ENCODE measurements at places on chromosomes 12 and 14.
A peak's percentile ranks its signal among the peaks of the same experiment; 100 is the strongest.

DNA sequence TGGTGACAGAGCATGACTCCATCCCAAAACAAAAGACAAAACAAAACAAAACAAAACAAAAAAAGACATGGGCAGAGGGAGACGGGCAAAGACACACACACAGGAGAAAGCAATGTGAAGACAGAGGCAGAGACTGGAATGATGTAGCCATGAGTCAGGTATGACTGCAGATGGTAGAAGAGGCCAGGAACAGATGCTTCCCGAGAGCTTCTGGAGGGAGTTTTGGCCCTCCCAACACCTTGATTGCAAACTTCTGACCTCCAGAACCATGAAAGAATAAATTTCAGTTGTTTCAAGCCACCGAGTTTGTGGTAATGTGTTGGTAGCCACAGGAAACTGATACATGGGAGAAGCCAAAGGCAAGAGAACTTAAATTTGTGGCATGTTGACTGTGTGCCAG, 27.1 kb downstream of the VWF start:
- H3K36me3 ChIP-seq = no peaks in the 10 kb centered on the region
- no peak overlapping the region for H3K4me3 ChIP-seq
- H3K4me1 ChIP-seq = no peaks in the 10 kb centered on the region
- H3K27me3 ChIP-seq = peaks cover 3% of the 10 kb centered on the region
- H3K27ac ChIP-seq = no peak overlapping the region

DNA sequence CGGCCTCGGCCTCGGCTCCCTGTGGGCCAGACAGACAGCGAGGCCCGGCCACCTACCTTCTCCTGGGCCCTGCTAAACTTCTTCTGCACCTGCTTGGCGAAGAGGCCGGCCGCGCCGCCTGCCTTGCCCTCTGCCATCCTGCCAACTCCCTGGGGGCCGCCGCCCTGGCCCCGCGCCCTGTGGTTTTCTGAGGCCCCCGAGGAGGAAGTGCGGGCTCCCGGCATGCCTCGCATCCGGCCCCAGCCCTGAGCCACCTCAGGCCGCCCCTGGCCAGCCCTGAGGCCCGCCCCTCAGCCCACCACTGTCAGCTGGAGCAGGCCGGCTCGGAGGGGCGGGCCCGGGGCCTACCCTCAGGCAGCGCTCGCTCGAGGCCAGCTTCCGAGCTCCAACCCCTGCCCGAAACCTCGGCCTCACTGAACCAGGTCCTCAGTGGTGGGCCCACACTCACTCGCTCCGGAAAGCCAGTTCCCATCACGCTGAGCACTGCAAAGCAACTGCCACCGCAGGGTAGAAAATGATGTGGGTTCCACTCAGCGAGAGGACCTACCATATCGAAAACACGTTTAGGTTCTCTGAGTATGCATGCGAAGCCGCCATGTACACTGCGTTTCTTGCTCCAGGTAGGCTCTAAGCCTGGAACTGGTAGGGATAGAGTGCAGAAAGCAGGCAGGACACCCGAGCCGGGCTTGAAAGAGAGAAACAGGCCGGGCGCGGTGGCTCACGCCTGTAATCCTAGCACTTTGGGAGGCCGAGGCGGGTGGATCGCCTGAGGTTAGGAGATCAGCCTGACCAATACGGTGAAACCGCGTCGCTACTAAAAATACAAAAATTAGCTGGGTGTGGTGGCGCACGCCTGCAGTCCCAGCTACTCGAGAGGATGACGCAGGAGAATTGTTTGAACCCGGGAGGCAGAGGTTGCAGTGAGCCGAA, at the start of gene BIN2:
TSS of gene BIN2 (minus strand) at position 209 of the 930 bp plus-strand sequence. CDS start at position 137, 72 bp downstream.
- H3K36me3 ChIP-seq = peaks cover 3% of the 10 kb centered on the region
- peak within 1 kb of the TSS; percentile 94 for H3K27ac ChIP-seq
- H3K4me1 ChIP-seq = peaks cover 44% of the 10 kb centered on the region
- H3K27me3 ChIP-seq = no peaks in the 10 kb centered on the region
- DNase-seq = no peak
- H3K4me3 ChIP-seq = peak within 1 kb of the TSS; percentile 69

- H3K27ac ChIP-seq = no peak overlapping the region
- no peak for DNase-seq
- H3K36me3 ChIP-seq = peaks cover 6% of the 10 kb centered on the region
- no peaks in the 10 kb centered on the region for H3K27me3 ChIP-seq
- H3K4me1 ChIP-seq = peaks cover 4% of the 10 kb centered on the region
- no peak overlapping the region for H3K4me3 ChIP-seq
Observed at GRCh38 chr14:90788031-90788430, 28.2 kb downstream of the TTC7B start.

- H3K4me3 ChIP-seq = no peak overlapping the region
- peaks cover 21% of the 10 kb centered on the region for H3K36me3 ChIP-seq
- peaks cover 7% of the 10 kb centered on the region for H3K4me1 ChIP-seq
- DNase-seq = no peak
- H3K27me3 ChIP-seq = no peaks in the 10 kb centered on the region
Observed at GRCh38 chr14:54427871-54428270, 13.3 kb downstream of the CNIH1 start.

DNA sequence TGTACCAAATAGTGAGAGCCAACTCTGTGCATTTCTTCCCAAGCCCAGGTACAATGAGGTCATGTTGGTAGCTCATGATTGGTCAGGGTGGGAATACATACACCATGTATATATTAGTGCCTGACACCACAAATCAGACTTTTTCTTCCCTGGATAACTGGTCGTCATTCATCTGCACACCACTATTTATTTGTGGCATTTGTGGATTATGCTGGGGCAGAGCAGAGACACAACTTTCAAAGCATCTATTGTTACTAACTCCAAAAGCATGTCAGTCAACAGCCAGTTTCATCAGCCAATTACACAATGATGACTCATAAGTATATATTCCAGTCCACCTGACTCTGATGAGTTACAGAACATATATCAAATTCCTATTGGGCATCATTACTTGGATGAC, 181.7 kb downstream of the ADAMTS20 start:
- no peak overlapping the region for H3K27ac ChIP-seq
- no peaks in the 10 kb centered on the region for H3K36me3 ChIP-seq
- no peaks in the 10 kb centered on the region for H3K4me1 ChIP-seq
- no peak overlapping the region for H3K4me3 ChIP-seq
- no peaks in the 10 kb centered on the region for H3K27me3 ChIP-seq
- no peak for DNase-seq

DNA sequence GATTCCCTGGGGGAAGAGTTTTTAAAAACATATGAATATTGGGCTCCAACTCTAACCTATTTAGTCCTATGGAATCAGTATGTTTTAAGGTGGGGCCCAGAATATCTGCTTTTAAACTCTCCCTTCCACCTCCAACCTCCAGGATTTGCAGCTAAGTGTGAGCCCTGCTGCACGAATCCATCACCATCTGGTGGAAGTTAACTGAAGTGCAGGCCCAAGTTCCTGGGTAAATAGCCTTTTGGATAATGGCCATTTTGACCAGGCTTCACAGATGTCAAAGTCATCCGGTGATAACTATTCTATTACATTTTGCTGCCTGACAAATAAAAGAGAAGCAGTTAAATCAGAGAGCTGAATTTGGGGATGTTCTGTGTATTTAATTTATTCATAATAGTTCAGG, 58.1 kb upstream of the RMST start:
- H3K27me3 ChIP-seq = peaks cover 3% of the 10 kb centered on the region
- no peaks in the 10 kb centered on the region for H3K36me3 ChIP-seq
- no peak overlapping the region for H3K27ac ChIP-seq
- no peak overlapping the region for H3K4me3 ChIP-seq
- DNase-seq = no peak

- H3K4me3 ChIP-seq = no peak overlapping the region
- H3K27me3 ChIP-seq = no peaks in the 10 kb centered on the region
- H3K27ac ChIP-seq = no peak overlapping the region
- H3K4me1 ChIP-seq = peaks cover 5% of the 10 kb centered on the region
- no peaks in the 10 kb centered on the region for H3K36me3 ChIP-seq
- DNase-seq = no peak
Observed at GRCh38 chr12:72468505-72468904, 196.3 kb downstream of the TRHDE start.

DNA sequence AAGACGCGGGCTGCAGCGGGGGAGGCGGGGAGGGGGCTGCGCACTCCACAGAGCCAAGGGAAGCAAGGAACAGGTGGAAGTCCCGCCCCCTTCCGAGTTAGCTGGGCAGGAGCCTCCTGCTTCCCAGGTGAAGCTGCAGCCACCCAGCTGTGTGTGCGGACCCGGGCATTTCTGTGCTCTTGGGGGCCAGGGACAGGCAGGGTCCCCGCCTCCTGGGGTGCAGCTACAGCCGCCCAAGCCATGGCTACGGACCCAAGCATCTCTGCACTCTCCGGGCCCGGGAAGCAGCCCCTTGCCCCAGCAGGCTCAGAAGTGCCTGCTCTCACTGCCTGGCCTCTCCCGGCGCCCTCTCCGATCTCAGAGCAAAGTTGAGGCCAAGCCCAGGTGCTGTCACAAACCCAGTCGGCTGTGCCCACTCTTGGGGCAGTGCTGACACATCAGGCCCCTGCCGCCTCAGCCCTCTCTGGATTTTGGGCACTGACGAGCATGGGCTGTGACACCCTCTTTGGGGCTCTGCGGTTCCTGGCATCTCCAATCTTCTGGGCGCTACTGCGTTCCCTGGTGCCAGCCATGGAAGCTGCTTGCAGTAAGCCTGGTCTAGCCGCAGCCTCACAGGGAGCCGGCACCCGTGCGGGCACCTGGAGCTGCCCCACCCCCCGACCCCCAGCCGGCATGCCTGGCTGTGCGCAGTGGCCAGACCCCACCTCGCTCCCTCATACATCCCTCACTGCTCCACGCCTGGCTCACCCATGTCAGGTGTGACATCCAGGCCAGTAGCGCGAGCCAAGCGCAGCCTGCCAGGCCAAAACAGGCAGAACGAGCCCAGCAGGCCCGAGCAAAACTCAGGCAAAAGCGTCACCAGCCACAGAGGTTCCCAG, 8.5 kb upstream of the MGAT4C start:
- H3K4me1 ChIP-seq = no peaks in the 10 kb centered on the region
- peak overlapping the region; percentile 93 for H3K27ac ChIP-seq
- H3K36me3 ChIP-seq = no peaks in the 10 kb centered on the region
- H3K4me3 ChIP-seq = peak overlapping the region; percentile 85
- DNase-seq = no peak
- H3K27me3 ChIP-seq = no peaks in the 10 kb centered on the region

GRCh38 chr14:41749429-41749828, 142.8 kb downstream of the LRFN5 start:
- DNase-seq = no peak
- H3K4me1 ChIP-seq = no peaks in the 10 kb centered on the region
- H3K36me3 ChIP-seq = no peaks in the 10 kb centered on the region
- no peak overlapping the region for H3K4me3 ChIP-seq

GRCh38 chr12:26374934-26375680, 179.7 kb downstream of the SSPN start:
- H3K4me1 ChIP-seq = no peaks in the 10 kb centered on the region
- no peak for DNase-seq

DNA sequence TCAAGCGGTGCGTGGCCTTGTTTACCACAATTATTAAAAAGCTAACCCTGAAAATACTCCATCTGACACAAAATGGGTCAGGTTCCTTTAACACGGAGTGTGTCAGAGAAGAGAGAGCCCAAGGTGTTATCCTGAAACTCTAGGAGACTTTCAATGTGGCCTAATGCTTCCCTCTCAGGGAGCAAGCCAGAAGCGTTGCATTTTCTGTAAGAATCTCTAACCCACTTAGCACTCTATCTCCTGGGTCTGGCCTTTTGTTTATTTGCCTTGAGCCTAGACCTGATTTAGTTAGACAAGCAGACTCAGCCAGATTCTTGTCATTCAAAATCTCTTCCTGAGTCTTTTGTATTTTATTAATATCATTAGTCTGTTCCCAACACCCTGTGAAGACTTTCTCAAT, 184.0 kb upstream of the SYT1 start:
- DNase-seq = no peak
- no peaks in the 10 kb centered on the region for H3K36me3 ChIP-seq
- no peaks in the 10 kb centered on the region for H3K4me1 ChIP-seq
- H3K27ac ChIP-seq = no peak overlapping the region

GRCh38 chr14:48401321-48401720, 725.9 kb upstream of the MDGA2 start:
- no peaks in the 10 kb centered on the region for H3K4me1 ChIP-seq
- no peak overlapping the region for H3K4me3 ChIP-seq
- no peak for DNase-seq
- H3K36me3 ChIP-seq = no peaks in the 10 kb centered on the region

- peaks cover 14% of the 10 kb centered on the region for H3K4me1 ChIP-seq
- H3K27ac ChIP-seq = no peak overlapping the region
- no peak overlapping the region for H3K4me3 ChIP-seq
- H3K36me3 ChIP-seq = no peaks in the 10 kb centered on the region
Observed at GRCh38 chr14:101130861-101131260, 227.3 kb upstream of the RTL1 start.

GRCh38 chr14:99541677-99542470, 60.7 kb downstream of the CCNK start:
- no peak overlapping the region for H3K4me3 ChIP-seq
- peaks cover 64% of the 10 kb centered on the region for H3K4me1 ChIP-seq
- peak overlapping the region; percentile 61 for H3K27ac ChIP-seq
- no peaks in the 10 kb centered on the region for H3K27me3 ChIP-seq

DNA sequence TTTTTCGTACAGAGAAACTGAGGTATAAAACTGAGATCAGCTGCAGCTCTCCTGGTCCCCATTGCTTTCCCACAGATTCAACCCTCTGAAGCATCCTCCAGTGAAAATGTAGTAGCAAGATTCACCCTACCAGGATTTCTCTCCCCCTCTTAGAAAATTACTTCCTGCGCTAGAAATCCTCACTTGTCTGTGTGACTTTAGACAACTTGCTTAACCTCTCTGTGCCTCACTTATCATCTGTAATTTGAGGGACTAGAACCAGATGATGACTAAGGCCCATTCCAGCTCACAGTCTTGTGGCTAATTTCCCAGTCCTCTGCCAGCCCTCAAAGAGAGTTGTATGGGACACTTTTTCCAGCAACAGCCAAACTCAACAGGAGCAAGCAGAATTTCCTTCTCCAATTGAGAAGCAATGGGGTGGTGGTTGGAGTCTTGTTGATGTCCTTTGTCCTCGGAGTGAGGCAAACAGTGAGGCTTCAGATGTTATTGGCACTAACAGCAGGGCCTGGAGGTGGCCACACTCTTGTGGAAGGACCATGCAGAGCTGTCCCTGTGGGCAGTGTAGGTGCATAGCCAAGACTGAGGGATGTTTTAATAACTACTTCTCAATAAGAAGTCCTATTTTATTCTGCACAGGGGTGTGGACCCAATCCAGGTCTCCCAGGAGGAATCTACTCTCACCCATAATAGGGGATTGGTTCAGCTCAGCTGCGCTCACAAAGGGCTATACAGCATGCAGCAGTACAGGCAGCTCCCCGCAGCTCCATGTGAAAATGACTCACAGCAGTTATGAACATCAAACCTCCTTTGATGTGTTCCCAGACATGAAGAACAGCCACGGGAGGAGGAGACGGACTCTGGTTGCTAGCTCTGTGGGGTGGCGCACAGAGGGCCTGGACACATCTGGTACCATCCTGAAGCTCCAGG, 200.1 kb downstream of the DAD1 start:
- H3K27ac ChIP-seq = no peak overlapping the region
- peaks cover 34% of the 10 kb centered on the region for H3K27me3 ChIP-seq
- no peak for DNase-seq
- H3K4me3 ChIP-seq = no peak overlapping the region
- H3K4me1 ChIP-seq = peaks cover 22% of the 10 kb centered on the region
